ENCODE measurements at places on chromosomes 2 and 18.

DNA sequence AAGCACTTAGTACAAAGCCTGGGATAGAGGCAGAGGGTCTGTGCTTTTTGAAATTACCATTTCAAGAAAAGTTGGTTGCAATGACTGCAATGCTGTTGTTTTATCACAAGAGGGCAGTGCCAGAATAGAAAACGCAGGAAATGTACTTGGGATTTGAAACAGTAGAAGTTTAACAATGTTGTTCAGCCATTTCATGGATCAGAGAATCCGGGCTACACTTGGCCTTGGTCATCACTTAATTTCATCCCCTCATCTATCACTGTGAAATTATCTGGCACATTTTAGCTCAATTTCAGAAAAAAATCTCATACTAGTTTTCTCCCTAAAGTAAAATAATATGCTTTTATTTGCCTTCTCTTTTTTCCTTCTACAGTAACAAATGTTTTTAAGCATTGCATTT, 70.8 kb downstream of the RAPGEF4 start:
- peak; percentile 37 for DNase-seq

DNA sequence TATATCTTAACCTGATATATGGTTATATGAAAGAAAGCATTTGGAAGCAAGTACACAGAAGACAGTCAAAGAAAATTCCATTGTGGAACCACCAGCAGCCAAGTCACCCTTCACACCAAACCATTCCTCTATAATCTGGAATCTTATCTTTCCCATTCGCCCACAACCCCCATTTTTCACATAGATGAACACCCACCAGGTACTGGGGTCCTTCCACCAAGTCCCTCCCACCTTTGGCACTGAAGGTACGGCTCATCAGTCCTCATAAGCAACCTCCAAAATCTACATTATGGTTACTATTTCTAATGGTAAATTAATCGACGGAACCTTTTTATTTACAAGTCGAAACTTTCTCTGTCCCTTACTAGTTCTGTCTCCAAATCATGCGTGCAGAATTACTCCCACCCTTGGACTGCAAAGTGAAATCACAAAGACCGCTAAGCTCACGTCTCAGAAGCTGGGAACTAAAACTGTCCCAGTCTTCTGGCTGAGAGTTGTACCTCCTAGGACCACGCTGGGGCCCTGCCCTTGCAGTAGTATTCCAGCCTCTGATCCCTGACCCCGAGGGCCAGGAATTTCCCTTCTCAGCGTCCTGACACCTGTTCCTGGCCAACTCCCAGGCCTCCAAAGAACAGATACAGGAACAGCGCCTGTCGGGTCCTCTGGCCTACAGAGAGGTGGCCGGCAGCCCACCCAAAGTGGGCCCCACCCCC, 702 bp downstream of the OLA1 start:
- no peak for DNase-seq

- DNase-seq, result peak; percentile 13
These were observed 216.9 kb upstream of the RAB6C start for GRCh38 chr2:129762386-129763189.

- DNase-seq, result no peak
These were observed 684.6 kb upstream of the SOX11 start for GRCh38 chr2:5007596-5007995.

DNA sequence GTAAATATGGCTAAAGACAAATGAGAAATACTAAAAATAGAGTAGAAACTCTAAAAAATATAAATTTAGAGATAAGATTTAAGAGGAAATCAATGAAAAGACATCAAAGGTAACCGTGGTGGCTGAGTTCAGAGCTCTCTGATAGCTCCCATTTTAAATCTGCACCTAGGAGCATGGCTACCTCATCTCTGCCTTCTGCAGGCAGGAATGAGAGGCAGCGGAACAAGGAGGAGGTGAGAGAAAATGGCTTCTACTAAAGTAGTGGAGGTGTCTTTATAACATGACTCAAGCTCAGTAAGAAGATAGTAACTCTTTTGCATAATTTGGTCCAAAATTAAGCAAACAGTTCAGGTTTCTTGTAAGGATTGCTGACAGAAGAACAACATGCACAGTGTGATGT, 758.7 kb upstream of the FSHR start:
- no peak for DNase-seq

DNA sequence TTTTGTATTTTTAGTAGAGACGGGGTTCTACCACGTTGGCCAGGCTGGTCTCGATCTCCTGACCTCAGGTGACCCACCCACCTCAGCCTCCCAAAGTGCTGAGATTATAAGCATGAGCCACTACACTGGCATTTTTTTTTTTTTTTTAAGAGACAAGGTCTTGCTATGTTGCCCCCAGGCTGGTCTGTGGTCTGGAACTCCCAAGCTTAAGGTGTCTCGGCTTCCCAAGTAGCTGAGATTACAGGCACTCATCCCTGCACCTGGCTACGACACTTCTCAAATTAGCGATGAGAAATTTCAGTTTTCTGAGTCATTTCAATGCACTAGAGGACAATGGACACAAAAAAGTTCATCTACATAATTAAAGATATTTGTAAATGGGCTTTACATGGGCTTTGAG, 36.6 kb upstream of the TCF7L1 start:
- DNase-seq, result no peak

GRCh38 chr18:3171631-3172030, 48.1 kb downstream of the MYOM1 start:
- no peak for DNase-seq

- no peak for DNase-seq
These were observed 11.8 kb downstream of the RDH14 start for GRCh38 chr2:18548621-18549020.

DNA sequence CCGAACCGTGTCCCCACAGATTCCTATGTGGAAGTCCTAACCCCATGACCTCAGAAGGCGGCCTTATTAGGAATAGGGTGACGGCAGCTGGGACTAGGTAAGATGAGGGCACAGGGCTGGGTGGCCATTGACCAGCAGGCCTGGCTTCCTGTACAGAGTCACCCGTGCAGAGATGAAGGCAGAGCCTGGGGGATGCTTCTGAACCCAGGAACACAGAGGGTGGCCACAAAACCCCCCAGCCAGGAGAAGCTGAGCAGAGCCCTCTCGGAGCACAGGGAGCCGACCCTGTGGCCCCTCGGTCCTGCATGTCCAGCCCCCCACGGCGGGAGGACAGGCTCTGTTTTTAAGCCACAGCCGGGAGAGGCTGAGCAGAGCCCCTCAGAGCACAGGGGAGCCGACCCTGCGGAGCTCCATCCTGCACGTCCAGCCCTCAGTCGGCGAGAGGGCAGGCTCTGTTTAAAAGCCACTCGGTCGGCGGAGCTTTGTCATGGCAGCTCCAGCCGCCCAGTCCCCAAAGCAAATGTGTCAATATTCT, 2.7 kb downstream of the PDCD1 start:
- DNase-seq, result peak; percentile 59

- no peak for DNase-seq
These were observed 312.5 kb upstream of the NRP2 start for GRCh38 chr2:205369813-205370212.

GRCh38 chr2:147030966-147031720, 813.7 kb upstream of the ACVR2A start:
- DNase-seq, result no peak

GRCh38 chr2:232874677-232875223, 4.7 kb downstream of the SNORC start:
- DNase-seq, result no peak
